ENCODE measurements at places on chromosomes 6 and 20.

- no peak for DNase-seq
Measured at GRCh38 chr6:43310624-43311023, 2.0 kb upstream of the CRIP3 start.

GRCh38 chr6:168650671-168651111, 209.7 kb downstream of the SMOC2 start:
- DNase-seq: no peak

DNA sequence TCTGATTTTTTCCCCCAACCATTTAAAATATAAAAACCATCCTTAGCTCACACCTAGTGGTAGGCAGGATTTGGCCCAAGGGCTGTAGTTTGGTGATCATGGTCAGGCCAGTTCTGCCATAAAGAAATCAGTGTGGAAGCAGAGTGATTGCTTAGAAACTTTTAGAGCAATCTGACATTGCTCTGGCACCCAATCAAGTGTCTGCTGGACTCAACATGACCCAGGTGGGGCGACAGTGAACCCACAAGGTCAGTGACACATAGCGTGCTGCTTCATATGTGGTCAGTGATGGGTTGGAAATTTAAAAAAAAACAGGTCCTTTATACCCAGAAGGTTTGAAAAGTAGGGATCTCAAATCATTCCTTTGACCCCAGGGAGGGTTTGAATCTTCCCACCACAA, 107.9 kb downstream of the BANF2 start:
- no peak for DNase-seq

- DNase-seq: no peak
Measured at GRCh38 chr6:31586599-31587281, 663 bp downstream of the LST1 start.

- DNase-seq: no peak
Measured at GRCh38 chr20:62238569-62239277, 402 bp downstream of the OSBPL2 start.

DNA sequence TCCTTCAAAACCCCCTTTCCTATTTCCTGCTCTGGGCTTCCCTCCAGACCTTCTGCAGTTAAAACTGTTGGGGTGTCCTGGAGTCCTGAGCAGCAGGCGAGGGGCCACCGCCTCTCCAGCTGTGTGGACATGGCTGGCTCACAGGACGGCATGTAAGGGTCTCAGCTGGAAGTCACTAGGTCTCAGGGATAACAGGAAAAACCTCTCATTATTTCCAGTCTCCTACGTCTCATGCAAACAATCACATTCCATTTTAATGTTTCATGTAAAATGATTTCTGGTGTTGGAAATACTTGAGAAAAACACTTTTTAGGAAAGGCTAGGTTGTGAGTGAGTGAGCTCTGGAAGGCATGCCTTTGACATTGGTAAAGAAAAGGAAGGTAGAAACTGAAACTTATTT, 158.7 kb downstream of the SCML4 start:
- DNase-seq: no peak

DNA sequence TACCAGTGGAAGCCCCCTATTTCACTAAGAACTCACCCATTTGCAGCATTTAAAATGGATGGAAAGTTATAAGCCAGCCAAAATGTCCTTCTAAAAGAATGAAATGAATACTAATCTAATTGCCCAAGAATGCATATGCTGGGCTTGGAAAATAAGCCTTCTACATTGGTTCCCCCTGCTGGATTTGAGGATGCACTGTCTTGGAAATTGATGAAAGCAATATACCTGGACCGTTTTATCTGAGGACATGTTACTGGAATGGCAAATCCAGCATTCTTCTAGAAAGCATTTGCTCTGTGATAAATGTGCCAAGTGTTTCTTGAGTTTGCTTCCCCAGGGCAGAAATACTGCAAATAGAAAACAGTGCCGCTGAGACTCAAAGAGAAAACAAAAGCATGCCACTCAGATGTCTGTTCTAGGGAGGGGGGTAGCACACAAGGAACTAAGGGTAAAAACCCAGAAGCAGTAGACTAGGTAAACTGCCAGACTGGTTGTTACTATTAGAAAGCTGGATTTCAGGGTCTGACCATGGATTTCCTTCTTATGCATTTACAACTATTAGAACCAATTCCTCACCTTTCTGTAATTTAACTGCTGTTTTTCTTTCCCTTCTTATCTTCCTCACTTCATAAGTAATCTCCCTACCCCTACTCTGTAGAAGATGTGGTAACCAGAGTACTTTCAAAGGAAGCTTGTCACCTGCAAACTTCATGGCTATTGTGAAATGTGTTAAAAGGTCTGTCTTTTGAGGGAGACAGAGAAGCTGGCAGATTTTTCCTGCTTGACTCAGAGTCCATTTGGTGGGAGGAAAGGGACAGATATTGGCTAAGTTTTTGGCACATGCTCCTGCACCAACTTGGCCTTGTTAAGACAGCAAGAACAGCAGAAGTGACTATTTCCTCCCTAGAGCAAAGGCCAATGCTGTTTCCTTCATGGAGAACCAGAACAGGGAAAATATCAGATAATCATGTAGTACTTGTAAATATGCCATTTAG, 642.6 kb downstream of the KIF16B start:
- DNase-seq: no peak

Measured in stimulated activated CD4-positive, alpha-beta T cell treated with anti-CD3 and anti-CD28 coated beads, Interleukin-4, amount 100 ng/mL, for 24 hours (primary cell).